ENCODE measurements at places on chromosomes 1 and 21.

DNA sequence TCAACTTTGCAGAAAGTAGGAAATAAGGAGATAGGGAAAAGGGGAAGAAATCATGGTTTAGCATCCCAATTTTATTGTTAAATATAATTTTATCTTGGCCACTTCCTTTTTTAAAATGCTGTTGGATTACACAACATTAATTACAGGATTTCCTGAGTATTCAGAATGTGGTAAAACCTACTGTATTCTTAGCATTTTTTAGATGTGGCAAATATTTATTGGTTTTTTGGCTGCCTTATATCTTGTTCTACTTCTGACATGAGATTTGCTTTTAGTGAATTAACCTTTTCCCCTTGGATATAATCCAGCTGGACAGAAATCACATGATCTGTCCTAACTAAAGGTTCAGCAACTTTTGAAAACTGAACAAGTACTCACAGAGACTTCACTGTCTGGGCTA lies 104.9 kb downstream of the PTGS2 start:
- DNase-seq: no peak

DNA sequence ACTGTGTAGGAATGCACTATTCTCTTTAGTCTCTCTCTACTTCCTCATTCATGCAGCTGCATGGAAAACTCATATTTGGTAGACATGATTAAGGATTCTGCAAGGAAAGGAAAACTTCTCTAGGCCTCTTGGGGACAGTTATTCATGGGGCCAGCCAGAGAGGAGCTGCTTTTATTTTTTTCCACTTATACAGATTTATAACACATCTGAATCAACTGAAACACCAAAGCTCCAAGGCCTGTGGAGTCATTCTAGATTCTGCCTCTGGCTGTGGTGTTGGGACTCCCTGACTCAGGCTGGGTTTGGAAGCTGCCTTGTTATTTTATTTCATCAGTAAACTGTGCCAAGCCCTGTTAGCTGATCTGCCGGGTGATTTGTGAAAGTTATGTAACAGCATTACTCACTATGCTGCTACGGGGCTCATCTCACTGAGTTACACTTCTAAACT lies 83.9 kb upstream of the EDEM3 start:
- peak; percentile 91 for DNase-seq

DNA sequence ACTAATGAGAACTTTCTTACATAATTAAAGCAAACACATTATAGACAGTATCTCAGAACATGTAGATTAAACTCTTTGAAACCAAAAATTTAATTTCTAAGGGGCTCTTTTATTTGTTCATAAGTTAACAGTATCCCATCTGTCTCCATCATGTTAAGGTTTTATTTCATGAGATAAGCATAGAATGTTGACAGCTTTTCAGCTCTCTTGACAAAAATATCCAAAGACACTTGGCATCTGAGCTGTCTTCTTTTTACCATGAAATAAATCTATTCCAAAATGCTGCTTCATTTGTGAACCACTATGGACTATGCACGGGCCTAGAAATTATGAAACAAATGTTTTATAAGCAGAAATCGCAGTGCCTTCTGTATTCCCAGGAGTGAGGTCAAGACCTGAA lies 45.2 kb downstream of the SCYL3 start:
- no peak for DNase-seq

DNA sequence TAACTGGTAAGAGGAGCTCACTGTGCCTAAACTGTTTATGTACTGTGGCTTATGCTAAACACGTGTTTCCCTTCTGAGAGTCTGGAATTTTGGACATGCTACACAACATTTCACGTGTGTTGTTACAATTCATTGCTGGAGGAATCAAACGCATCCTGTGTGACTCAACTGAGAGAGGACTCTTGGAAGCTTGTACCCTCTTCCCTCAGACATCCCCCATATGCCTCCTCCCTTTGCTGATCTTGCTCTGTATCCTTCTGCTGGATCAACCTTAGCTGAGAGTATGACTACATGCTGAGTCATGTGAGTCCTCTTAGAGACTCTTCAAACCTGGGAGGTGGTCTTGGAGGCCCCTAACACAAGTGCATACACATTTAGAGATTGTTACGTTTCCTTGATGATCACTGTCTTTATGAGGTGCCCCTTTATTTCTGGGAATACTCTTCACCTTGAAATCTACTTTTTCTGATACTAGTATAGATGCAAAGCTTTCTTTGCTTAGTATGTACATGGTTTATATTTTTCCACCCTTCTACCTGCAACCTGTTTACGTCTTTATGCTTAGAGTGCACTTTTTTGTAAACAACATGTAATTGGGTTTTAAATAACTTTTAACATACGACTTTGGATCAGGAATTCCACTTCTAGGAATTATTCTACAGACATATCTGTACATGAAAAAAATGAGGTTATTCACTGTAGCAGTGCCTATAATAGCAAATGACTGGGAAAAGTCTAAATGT lies 8.7 kb downstream of the NPHP4 start:
- no peak for DNase-seq

- no peak for DNase-seq
These were observed 17.4 kb upstream of the MYOG start for GRCh38 chr1:203103216-203103615.

- DNase-seq: no peak
These were observed 630.0 kb downstream of the LMO4 start for GRCh38 chr1:87958716-87959115.

- DNase-seq: no peak
These were observed 79.3 kb downstream of the DENND1B start for GRCh38 chr1:197695961-197696360.

DNA sequence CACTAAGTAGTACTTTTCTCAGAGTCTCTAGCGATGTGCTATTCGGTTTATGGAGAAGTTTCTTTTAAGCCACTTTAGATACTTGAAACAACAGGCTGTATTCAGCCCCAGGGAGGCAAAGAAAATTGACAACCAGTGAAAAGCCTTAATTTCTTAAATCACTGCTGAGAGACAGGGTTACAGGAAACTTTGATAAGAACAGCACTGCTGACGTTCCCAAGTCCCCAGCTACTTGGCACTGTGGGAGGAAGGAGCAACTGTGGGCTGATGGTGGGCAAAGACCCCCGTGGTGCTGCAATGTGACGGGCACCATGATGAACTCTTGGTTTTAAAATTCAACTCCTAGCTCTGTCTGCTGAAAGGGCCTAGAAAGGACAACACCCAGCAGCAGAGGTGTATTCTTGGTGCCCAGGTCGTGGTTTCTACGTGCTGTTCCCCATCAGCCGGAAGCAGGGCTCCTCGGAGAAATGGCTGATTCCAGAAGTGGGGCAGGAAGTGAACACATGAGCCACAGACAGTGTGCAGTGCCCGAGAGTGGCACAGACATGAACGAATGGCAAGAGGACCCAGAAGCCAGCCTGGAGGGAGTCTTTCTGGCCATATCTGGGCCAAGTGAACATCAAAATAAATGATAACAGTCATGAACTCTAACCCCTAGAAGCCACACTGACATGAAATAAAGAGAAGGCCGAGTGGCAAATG lies 5.3 kb downstream of the PTTG1IP start:
- no peak for DNase-seq

DNA sequence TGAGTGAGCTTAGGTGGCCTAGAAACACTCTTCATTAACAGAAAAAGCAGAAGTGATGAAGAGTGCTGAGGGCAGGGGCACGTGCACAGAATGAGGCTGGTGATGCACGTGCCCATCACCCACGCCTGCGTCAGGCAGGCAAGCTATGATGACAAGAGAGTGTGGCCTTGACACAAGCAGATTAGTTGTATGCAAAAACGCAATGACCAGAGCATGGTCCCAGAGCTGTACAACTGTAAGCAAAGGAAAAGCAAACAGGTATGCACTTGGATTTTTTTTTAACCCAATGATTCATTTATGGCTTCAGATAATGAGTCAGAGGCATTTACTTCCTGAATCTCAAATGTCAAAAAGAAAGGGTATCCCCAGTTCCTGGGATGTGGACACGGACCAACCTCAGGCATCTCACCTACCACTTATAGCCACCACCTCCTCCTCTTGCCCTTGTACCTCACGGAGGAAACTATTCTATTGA lies 9.1 kb upstream of the TMEM61 start:
- DNase-seq: no peak

DNA sequence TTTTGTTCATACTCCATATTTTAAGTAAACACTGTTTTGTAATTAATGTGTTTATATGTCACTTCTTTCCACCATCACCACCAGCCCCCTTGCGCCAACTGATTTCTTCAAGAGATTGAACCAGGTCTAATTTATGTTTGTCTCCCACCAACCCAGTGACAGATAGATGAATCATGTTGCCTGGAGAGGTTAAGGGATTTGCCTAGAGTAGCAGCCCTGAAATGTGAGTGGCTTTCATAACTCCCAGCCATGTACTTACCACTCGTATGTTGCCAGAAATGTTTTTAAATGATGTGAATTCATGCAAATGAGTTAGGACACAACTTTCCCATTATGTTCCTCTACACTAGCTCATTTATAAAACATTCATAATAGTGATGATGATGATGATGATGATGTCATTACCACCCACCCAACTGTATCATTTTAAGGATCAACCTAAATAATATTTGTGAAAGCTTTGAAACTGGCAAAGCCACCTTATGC lies 86.9 kb downstream of the LRRC8D start:
- no peak for DNase-seq

- DNase-seq: no peak
These were observed 2.4 kb downstream of the DRAXIN start for GRCh38 chr1:11693917-11694316.

- DNase-seq: no peak
These were observed 155.7 kb upstream of the ZRANB2 start for GRCh38 chr1:71236503-71236902.
